NCI-H524 (cell line): ENCODE measurements at places on chromosomes 1 and 21.

GRCh38 chr1:86068841-86069756, 87.5 kb downstream of the COL24A1 start:
- no peak for DNase-seq

DNA sequence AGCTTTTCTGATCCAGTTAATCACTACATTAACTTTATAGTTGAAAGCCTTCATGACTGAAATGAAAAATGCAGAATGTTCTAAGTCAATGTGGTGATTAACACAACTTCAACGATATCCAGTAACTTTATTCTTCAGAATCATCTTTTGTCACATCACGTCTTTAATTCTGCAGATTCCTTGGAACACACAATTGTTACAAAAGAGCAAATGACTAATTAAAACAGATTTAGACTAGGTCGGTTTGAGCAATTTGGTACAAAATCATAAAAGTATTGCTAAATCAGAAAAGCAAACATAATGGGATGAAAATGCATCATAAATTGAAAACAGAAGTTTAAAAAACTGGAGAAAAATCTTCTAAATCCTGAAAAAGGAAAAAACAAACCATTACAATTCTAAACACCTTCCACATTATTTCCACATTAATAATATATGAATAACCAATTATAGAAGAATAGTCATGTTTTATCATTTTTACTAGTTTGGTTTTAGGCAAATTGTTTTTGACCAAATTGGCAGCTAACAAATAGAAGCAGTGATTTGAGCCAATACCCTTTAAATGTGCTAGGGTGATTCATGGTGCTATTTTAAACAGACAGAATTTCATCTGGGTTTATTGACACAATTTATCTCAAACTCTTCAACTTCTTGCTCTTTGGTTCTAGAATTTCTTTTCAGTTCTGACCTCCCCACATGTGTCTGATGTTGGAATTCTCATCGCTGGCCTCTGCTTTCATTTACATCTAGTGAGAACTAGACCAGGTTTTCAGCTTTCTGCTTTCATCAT, 468.1 kb upstream of the PTBP2 start:
- DNase-seq = no peak

DNA sequence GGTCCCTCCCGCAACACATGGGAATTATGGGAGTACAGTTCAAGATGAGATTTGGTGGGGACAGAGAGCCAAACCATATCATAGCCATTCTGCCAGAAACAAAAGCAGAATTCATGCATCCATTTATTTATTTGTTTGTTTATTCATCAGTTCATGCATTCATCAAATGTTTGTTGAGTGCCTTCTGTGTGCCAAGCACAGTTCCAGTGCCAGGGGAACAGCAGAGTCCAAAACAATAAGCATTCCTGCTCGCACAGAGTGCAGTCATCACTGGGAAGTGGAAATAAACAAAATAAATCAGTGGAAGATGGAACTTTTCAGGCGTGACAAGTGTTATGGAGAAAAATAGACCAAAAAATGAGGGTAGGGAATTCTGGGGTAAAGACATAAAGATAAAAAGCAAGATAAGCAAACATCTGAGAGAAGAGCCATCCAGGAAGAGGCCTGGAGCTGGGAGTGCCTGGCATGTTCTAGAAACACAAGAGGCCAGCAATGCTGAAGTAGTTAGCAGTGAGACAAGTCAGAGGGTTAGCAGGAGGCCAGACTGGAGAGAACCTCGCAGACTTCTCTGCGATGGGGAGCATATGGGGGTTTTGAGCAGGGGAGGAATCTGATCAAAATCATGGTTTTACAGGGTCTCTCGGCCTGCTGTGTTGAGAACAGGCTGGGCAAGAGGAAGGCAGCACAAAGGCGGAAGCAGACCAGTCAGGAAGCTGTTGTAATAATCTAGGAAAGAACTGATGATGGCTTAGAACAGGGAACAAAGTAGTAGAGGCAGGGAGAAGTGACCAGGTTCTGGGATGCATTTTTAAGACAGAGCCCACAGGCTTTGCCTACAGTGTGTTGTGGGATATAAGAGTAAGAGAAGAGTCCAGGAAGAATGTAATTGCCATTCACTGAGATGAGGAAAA, 113.2 kb downstream of the GLUL start:
- DNase-seq = no peak

DNA sequence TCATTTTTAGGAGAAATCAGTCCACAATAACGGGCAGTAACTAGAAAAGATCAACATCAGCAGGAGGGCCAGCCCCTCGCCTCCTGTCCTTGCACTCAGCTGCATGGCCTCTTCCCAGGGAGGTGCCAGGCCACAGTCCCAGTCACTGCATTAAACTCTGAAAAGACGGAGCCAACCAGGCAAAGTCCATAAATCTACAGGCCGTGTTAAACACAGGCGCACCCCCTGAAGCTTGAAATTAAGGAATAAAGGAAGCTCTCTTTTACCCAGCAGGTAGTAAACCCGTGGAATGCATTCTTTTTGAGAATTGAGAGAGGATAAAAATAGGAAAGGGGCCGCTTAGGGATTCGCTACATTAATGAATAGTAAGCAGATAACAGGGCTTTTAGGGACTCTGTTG, 18.4 kb downstream of the H6PD start:
- DNase-seq = no peak

GRCh38 chr1:35564884-35565741, 7.5 kb downstream of the NCDN start:
- no peak for DNase-seq

- DNase-seq = no peak
Measured at GRCh38 chr1:229192031-229192430, 78.9 kb upstream of the RAB4A start.

GRCh38 chr1:228463559-228464455, 23.4 kb upstream of the RNF187 start:
- DNase-seq = peak; percentile 8

DNA sequence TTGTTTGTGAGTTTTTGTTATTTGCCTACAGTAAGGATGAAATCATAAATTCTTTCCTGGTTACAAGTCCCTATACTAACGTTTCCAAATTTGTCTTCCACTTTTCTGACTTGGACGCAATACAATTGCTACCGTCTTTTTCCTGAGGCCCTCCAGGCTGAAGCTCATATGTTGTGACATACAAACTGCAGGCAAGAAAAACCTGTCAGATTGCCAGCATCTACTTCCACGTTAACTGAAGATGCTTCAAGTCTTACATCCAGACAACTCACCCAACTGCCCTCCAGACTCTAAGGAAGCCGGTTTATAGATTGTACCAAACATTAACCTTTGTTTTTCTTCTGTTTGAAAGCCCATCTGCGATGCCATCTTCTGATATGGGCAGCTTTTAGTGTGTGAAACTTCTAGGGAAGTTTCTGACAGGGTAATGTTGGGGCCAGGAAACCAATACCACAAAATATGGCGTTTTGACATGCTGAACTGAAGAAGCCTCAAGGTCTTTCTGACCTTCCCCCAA, 21.4 kb upstream of the RNF11 start:
- no peak for DNase-seq

DNA sequence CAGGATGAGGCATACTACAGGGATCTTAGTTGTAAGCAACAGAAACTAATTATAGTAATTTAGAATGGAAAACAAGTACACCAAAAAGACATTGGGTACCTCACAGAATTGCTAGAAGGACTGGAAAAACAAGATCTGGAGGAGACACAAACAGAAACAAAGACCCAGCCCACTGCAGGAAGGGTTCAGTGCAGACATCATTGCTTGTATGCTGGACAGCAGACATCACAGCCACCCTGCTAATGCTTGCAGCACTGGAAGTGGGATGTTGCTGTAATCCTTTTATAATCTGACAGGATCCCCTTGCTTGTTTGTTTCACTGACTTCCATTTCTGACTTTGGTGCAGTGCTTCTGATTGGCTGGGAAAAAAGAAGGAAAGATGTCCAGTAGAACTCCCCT, 111.4 kb upstream of the ZNF678 start:
- DNase-seq = no peak

DNA sequence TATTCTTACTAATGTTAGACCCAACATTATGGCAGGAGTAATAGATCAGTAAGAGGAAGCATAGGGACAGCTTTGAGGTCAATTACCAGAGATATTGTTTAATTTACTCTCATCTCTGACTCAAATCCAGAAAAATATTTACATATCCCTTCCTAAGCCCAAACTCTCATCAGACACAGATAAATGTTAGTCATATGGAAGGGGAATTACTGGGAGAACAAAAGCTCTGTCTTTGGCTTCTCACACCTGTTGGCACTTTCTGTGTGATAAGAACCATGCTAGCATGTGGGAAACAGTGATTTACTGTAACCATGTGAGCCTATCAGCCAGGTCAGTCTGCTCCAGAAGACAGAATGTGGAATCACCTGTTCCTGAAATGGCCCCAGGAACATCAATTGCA, 72.4 kb downstream of the DUSP10 start:
- DNase-seq = no peak

DNA sequence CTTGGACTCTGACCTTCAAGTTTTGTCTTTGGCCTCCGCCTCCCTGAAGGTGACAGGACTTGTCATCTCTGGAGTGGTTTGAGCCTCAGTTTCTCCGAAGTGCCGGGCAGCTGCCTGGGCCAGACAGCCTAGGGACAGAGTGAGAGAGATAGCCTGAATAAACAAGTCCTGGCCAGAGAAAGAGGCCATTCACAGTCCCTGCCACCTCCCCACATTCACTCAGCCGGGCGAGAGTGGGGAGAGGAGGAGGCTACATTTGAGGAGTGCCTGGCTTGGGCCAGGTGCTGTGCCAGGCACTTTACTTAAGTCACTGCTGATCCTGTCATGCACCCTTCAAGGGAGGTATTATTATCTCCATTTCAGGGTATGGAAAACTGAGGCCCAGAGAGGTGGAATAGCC, 3.5 kb downstream of the EXTL1 start:
- DNase-seq = no peak

- no peak for DNase-seq
Measured at GRCh38 chr1:24424207-24424606, 8.6 kb downstream of the NIPAL3 start.
